Mesenteric fat pad (tissue), 1 donor: ENCODE measurements at places on chromosomes 2 and 18.

- DNase-seq, result no peak
Measured at GRCh38 chr2:133586978-133587377, 18.7 kb upstream of the NCKAP5 start.

- DNase-seq, result no peak
Measured at GRCh38 chr2:12617366-12617765, 99.4 kb upstream of the TRIB2 start.

DNA sequence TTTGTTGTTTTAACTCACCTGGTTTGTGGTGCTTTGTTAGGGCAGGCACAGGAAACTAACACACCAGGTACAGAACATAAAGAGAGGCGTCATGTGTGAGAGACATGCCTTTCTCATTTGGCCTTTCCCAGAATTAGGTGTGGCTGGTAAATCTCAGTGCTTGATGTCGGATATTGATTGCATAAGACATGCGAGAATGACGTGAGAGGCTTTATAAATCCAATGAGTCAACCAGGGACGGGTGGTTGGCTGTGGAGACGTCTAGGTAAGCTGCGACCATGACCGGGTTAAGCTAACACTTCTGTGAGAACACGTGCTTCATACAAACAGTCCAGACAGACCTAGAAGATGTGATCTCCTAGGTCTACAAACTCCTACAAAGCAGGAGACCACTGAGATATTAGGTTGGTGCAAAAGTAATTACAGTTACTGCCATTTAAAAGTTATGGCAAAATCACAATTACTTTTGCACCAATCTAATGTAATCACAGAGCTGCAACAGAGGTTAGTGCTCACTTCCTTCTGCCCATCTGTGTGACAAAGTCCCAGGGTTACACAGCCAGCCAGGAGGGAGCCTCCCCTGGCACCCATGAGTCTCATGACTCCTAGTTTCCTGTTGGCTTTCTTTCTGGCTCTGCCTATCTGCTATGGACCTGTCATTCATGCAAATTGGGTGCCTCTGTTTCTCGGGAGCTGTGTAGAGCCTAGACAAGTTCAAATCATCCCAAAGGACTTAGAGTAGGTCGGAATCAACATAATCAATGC is 98.9 kb upstream of the ATP8B1 start:
- no peak for DNase-seq

GRCh38 chr2:8587920-8588830 is 93.7 kb upstream of the ID2 start:
- DNase-seq, result peak; percentile 83

GRCh38 chr2:173760553-173760952 is 204.6 kb downstream of the SP3 start:
- no peak for DNase-seq

GRCh38 chr2:217703999-217704398 is 298.8 kb downstream of the TNS1 start:
- DNase-seq, result no peak

GRCh38 chr2:135638825-135639224 is 102.8 kb upstream of the UBXN4 start:
- no peak for DNase-seq

DNA sequence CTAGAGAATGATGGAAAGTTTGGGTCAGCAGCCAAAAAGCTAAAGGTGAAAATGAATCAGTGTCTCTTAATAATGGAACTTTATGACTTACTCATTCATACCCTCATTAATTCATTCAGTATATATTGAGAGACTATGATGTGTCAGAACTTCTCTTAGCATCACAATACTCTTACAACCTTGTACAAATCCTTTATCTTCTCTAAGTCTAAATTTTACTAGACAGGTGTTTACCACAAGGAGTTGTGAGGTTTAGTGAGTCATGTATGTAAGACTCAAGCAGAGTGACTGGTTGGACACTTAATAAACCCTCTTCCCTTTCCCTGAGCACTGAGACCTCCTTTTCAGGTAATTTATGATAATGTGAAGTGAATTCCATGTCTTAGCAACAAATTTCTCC is 129.6 kb downstream of the PPP1R1C start:
- DNase-seq, result no peak

- no peak for DNase-seq
Measured at GRCh38 chr2:106991866-106992265, 105.9 kb upstream of the ST6GAL2 start.

DNA sequence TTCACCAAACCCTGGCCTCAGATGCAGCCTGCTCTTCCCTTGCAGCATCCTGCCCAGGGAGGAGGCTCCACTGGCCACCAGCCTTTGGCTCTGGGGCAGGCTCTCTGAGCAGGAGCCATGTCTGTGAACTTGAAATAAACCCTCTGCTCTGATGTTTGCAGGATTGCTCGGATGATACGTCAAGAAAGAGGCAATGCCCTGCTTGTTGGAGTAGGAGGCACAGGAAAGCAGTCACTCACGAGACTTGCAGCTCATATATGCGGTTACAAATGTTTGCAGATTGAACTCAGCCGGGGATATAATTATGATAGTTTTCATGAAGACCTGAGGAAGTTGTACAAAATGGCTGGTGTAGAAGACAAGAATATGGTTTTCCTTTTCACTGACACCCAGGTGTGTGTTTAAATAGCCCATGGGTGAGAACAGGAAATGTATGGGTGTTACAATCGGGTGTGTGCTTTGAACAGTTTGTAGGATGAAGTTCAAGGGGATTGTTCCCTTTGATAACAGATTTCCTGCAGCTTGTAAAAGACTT is 177.9 kb downstream of the DNAH6 start:
- no peak for DNase-seq

- no peak for DNase-seq
Measured at GRCh38 chr2:85593023-85593422, 2.5 kb upstream of the RNF181 start.

DNA sequence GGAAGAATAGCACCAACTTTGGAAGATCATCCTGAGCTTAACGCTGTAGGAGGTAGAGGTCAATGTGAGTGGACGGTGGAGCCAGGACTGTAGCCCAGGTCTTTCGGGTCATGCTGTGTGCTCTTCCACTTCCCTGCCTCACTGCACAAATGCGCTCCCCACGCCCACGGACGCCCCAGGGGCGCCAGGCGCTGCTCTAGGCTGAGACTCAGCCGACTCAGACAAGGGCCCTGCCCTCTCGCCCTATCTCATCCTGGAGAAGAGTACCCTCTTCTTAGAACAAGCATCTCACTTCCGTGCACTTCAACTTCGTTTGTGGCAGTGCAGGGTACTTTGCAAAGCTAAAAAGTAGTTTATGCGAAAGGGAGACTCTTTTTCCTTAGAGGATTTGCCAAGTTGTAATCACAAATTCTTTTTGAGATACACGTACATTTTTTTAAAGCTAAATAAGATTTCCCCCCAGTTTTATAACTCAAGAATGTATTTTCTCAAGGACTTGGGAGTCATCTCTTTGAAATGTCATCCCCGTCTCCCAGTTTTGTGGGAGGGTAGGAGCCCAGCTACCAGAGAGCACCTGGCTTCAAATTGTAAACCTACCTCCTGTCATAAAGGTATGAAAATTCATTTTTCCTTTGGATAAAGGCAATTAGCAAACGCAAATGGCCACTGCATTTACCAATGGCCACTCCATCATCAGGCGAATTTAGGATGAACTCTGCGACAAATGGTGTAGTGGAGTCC is 1.2 kb upstream of the PRELID3A start:
- no peak for DNase-seq

DNA sequence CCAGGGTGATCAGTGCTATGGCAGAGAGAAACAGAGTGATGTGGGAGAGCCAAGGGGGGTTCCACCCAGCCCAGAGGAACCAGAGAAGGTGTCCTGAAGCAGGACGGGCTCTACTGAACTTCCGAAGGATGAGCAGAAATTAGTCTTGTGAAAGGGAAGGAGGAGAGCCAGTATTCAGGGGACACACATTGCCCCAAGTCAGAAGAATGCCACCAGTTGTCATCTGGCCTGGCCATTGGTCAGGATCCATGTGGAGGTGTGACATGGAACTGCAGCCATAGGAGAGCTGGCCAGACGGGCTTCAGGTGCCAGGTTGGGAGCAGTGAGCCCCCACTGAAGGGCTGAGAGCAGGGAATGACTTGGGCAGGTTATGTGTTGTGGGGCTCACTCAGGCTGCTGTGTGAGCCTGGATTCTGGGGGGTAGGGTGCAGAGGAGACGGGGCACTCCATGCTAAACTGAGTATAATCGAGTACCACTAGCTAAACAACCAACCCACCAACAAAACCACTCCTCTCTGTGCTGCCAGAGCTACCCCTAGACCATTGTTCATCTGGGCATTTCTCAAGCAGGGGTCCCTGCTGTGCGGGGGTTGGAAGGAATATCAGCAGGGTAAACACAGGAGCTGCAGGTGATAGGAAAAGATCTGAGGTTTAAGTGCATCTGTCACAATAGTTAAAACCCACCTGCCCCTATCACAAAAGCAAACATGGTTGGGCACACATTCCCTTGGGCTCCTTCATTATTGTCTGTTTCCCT is 25.3 kb downstream of the MARCO start:
- peak; percentile 47 for DNase-seq

- no peak for DNase-seq
Measured at GRCh38 chr2:17590342-17590911, 49.9 kb downstream of the VSNL1 start.

DNA sequence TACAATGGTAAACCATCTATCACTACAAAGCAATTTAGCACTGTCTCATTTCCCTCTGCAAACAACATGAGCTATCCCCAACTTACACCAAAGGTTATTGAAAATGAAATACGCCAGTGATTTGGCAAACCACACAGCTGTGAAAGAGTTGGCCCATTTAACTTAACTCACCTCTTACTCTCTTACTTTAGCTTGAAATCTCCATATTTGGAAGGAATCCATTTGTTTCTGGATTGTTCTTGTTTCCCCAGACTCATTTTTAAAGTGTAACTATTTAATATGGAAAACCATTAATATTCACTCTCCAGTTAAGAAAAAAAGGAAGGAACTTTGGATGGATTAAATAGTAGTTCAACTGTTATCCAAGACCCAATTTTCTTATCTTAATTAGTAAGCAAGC is 93.7 kb upstream of the TRIB2 start:
- DNase-seq, result no peak

DNA sequence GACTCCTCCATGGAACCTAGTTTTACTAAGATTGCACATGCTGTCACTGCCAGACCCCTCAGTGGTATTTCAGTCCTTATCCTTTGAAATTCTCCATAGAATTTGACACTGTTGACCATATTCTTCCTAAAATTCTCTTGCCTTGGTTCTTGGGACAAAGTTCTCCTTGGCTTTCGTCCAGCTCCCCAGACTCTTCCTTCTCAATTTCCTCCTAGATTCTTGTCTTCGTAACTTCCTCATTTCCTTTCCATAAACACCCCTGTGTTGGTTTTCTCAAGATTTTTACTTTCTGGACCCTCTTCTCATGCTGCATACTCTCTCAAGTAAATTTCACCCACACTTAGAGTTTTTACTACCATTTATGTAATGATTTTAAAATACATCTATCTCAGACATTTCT is 96.6 kb upstream of the TWSG1 start:
- no peak for DNase-seq

GRCh38 chr18:22900558-22901238 is 32.4 kb upstream of the RBBP8 start:
- no peak for DNase-seq

GRCh38 chr2:81984969-81985637 is 1680.6 kb upstream of the LRRTM1 start:
- no peak for DNase-seq

DNA sequence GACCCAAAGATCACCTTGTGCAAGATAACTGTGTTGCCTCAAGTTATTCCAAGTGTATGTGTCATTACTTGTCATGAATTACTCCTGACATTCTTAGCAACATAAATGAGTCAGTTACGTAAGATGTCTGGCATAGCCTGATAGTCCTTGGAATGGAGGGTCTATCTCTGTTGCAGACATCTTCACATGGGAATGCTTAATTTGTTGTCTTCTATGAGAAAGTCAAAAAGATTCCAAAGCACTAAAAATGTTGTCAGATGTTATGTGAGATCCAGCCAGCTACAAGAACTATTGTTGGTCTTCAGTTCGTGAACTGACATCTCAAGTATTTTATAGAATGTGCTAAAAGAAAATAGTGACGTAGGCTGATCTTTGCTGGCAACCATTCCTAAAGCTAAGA is 178.2 kb upstream of the RASGRP3 start:
- DNase-seq, result no peak
